Body of pancreas (tissue), 4 donors: ENCODE measurements at places on chromosomes 6 and 20. TPM values are rescaled to one million over a fixed set of nuclear protein-coding genes. Genes with fewer than 3 reads are reported as not detected.
A peak's percentile ranks its signal among the peaks of the same experiment; 100 is the strongest.

- no peak for DNase-seq
- no peak overlapping the region for H3K4me3 ChIP-seq
- no peak overlapping the region for H3K27ac ChIP-seq
- H3K36me3 ChIP-seq, result no peaks in the 10 kb centered on the region
- no peaks in the 10 kb centered on the region for H3K27me3 ChIP-seq
These were observed 430.3 kb upstream of the SULF2 start for GRCh38 chr20:48215536-48215935.

GRCh38 chr6:155493026-155493693 lies 37.5 kb upstream of the NOX3 start:
- no peak for DNase-seq
- H3K4me3 ChIP-seq, result no peak overlapping the region
- no peaks in the 10 kb centered on the region for H3K27me3 ChIP-seq
- H3K27ac ChIP-seq, result no peak overlapping the region

CNR1 gene
- 2.6 TPM for total RNA-seq

LY6G6C gene
- not detected for total RNA-seq

GRCh38 chr6:75800708-75801505 lies 51.9 kb downstream of the MYO6 start:
- H3K27ac ChIP-seq, result no peak overlapping the region
- no peak for DNase-seq
- H3K27me3 ChIP-seq, result no peaks in the 10 kb centered on the region
- H3K4me1 ChIP-seq, result no peaks in the 10 kb centered on the region

DNA sequence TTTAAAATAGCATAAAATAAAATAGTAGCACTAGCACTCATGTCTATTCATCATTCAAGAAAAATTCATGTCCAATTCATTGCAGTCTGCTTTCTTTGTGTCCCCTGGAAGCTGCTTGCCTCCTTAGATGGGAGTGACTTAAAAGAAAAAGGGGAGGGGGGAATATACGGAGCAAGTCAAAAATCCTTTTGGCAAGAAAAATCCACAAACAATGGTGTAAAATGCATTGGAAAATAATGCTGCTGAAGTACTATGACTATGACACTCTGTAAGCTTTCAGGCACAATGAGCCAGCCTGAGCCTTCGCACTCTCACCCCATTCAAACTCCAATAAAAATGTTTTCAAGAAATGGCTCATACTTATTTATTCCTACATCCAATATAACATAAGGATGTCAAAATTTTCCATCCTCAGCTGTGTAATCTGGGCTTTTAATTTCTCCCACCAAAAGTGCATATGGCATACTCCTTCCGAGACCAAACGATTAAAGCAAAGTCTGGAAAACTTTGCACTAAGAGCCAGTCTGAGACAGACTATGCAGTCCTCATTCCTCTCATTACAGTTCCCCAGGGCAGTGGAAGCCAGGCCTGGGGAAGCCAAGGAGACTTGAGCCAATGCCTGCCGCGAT lies 790 bp downstream of the NEDD9 start:
- H3K27me3 ChIP-seq, result no peaks in the 10 kb centered on the region
- H3K36me3 ChIP-seq, result no peaks in the 10 kb centered on the region
- no peak for DNase-seq
- peak overlapping the region; percentile 80 for H3K27ac ChIP-seq
- H3K4me3 ChIP-seq, result peak overlapping the region; percentile 2

DNA sequence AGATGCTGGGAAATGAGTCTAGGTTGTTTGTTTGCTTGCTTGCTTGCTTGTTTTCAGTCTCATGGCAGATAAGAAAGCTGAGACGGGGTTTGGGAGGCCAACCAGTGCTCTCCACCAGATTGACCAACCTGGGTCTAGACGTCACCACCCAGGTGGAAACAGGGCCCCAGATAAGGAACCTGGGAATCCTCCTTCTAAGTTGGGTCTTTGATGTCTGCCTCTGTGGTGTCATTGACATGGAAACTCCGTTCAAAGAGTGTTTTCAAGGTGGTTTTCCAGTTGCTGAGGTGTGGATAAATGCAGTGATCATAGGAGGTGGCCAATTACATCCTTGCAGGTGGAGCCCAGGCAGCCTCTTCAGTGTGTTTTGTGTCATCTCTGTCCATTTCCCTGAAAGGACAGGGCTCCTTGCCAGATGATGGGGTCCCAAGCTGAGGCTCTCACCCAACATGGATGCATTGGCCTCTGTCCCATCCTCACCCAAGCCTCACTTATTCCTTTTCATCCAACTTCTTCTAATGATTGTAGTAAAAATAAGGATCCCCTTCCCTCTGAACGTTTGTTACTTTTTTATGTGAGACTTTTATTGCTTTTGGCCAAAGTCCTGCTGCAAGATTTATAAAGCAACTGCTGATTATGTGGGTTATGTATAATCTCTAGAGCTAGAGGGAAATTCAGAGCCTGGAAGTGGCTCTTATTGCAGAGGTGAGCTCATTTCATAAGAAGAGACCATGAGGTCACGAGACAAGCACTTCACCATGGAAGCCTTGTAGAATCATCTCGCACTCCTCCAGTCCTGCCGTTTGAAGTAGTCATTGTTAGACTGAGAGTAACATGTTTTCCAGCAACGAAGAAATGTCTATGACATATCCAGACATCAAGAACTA lies 32.0 kb upstream of the SYNDIG1 start:
- H3K4me3 ChIP-seq, result no peak overlapping the region
- no peaks in the 10 kb centered on the region for H3K27me3 ChIP-seq
- H3K4me1 ChIP-seq, result no peaks in the 10 kb centered on the region
- no peak overlapping the region for H3K27ac ChIP-seq
- H3K36me3 ChIP-seq, result no peaks in the 10 kb centered on the region

- H3K4me3 ChIP-seq, result peak overlapping the region; percentile 39
- H3K27ac ChIP-seq, result peak overlapping the region; percentile 100
- H3K27me3 ChIP-seq, result no peaks in the 10 kb centered on the region
- H3K36me3 ChIP-seq, result no peaks in the 10 kb centered on the region
These were observed 764 bp downstream of the BAG6 start for GRCh38 chr6:31651602-31652191.

DNA sequence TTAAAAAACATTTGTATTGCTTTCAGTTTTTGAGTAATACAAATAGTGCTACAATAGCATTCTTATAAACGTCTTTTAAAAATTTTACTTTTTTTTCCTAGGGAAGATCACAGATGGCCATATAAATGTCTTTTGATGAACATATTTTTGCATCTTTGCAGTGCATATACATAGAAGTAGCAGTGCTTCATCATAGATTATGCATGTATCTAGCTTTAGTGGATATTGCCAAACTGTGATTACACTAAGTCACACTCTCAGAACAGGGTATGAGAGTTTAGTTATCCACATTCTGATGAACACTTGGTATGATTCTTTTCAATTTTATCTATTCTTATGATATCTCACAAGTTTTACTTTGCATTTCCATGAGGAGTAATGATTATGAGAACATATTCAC lies 99.8 kb upstream of the ASCC3 start:
- H3K27ac ChIP-seq, result no peak overlapping the region
- no peaks in the 10 kb centered on the region for H3K4me1 ChIP-seq
- no peaks in the 10 kb centered on the region for H3K36me3 ChIP-seq

IP6K3 gene
- total RNA-seq, result not detected

MAP1LC3A gene
- 22.4 TPM for total RNA-seq

CST2 gene
- not detected for total RNA-seq

DNA sequence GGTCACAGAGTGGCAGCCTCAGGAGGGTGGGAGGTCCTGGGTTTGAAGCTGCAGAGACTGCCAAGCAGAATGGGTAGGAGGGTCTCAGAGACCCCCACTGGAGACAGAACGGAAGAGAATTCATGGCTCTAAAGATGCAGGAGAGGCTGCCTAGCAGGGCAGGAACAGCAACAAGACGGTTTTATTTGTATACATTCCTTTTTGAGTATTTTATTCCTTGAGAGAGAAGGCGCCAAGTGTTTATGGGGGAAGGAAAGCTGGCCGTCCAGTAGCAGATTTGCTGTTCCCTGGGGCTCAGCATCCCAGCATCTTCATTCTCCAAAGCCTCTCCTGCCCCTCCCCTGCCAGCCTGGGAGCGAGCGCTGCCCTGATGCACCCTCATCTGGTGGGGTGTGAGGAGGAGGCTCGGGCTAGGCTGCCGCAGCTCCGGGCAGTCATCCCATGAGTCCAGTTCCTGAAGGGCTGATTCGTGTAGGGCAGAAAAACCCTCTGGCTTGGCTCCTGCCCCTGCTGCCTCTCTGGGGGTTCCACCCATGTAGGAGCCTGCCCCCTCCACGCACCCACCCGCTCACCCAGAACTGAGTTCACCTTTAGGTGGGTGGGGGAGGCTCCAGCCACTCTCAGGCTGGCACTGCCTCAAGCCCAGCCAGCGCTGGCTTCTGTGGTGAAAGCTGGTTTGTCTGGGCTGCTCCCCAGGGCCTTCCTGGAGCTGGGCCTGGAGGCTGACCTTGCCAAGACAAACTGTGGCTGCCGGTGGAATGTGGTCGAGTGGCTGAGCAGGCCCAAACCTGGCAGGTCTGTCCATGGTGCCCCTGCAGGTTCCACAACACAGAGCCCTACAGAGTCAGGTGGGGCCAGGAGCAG lies 32.4 kb downstream of the CPXM1 start:
- H3K4me3 ChIP-seq, result no peak overlapping the region
- peak; percentile 95 for DNase-seq
- no peaks in the 10 kb centered on the region for H3K27me3 ChIP-seq
- peaks cover 21% of the 10 kb centered on the region for H3K4me1 ChIP-seq
- H3K27ac ChIP-seq, result peak overlapping the region; percentile 71
- no peaks in the 10 kb centered on the region for H3K36me3 ChIP-seq

GRCh38 chr20:5039255-5039657 lies 37.9 kb upstream of the SLC23A2 start:
- H3K36me3 ChIP-seq, result no peaks in the 10 kb centered on the region
- H3K27me3 ChIP-seq, result no peaks in the 10 kb centered on the region
- no peak overlapping the region for H3K27ac ChIP-seq
- H3K4me1 ChIP-seq, result no peaks in the 10 kb centered on the region

GRCh38 chr6:44073612-44074438 lies 53.4 kb downstream of the MRPL14 start:
- no peaks in the 10 kb centered on the region for H3K27me3 ChIP-seq
- H3K4me1 ChIP-seq, result peaks cover 34% of the 10 kb centered on the region
- no peak for DNase-seq
- no peaks in the 10 kb centered on the region for H3K36me3 ChIP-seq

RIPOR2 gene
- total RNA-seq, result 1.6 TPM

DNA sequence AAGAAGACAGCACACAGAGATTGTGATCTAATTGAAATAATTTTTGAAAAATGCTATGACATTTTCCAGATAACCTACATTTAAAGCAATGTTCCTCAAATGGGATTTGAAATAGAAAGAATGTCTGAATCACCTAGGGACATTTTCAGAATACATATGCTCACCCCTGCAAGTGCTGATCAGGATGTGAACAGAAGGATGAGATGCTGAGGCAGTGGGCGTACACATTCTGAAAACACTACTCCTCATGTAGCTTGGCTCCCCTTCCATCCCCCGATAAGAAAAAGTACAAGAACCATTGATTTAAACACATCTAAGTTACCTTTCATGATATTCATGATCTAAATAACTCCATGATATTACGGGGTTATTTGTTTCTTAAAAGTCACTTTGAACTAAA lies 29.9 kb upstream of the HINT3 start:
- H3K36me3 ChIP-seq, result peaks cover 11% of the 10 kb centered on the region
- no peaks in the 10 kb centered on the region for H3K27me3 ChIP-seq
- DNase-seq, result no peak
- H3K4me1 ChIP-seq, result peaks cover 10% of the 10 kb centered on the region

GRCh38 chr6:27156874-27157458 lies 90.5 kb upstream of the PRSS16 start:
- no peak overlapping the region for H3K27ac ChIP-seq
- no peaks in the 10 kb centered on the region for H3K27me3 ChIP-seq
- H3K4me1 ChIP-seq, result peaks cover 20% of the 10 kb centered on the region
- peak overlapping the region; percentile 13 for H3K4me3 ChIP-seq
- H3K36me3 ChIP-seq, result no peaks in the 10 kb centered on the region
- no peak for DNase-seq

- no peak overlapping the region for H3K4me3 ChIP-seq
- H3K27ac ChIP-seq, result no peak overlapping the region
- H3K27me3 ChIP-seq, result no peaks in the 10 kb centered on the region
- no peaks in the 10 kb centered on the region for H3K36me3 ChIP-seq
- DNase-seq, result no peak
These were observed 2.1 kb upstream of the SMLR1 start for GRCh38 chr6:130824978-130825694.

DNA sequence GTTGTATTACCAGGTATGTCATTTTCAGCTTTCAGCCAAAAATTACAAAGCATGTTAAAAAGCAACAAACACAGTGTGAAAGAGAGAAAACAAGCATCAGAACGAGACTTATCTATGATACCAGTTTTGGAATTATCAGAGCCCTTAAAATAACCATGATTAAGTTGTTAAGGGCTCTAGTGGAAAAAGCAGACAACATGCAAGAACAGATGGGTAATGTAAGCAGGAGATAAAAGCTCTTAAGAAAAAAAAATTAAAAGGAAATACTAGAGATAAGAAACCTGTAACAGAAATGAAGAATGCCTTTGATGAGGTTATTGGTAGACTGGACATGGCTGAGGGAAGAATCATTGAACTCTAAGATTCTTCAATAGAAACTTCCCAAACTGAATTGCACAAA lies 127.5 kb upstream of the SCGN start:
- no peak overlapping the region for H3K4me3 ChIP-seq
- no peak for DNase-seq
- no peaks in the 10 kb centered on the region for H3K36me3 ChIP-seq
- no peaks in the 10 kb centered on the region for H3K4me1 ChIP-seq

- peaks cover 11% of the 10 kb centered on the region for H3K36me3 ChIP-seq
- DNase-seq, result no peak
- no peaks in the 10 kb centered on the region for H3K4me1 ChIP-seq
- no peak overlapping the region for H3K27ac ChIP-seq
- H3K27me3 ChIP-seq, result no peaks in the 10 kb centered on the region
- H3K4me3 ChIP-seq, result no peak overlapping the region
These were observed 38.7 kb downstream of the TRAF3IP2 start for GRCh38 chr6:111566873-111567517.

DNA sequence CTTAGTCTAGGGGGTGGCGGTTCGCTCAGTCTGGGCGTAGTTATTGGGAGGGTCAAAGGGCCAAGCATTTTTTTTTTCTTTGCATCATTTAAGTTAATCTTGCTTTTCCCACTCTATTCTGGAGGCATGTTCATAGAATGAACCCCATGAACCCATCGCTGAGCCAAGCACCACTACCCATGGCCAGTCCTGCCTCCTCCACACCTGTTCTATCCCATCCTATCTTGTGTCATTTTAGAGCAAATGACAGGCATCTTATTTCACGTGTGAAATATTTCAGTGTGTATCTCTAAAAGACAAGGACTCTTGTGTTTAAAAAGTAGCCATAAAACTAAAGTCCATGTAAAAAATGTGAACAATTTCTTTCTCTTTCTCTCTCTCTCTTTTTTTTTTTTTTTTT lies 13.9 kb downstream of the SRC start:
- H3K27ac ChIP-seq, result no peak overlapping the region
- H3K36me3 ChIP-seq, result no peaks in the 10 kb centered on the region
- H3K27me3 ChIP-seq, result no peaks in the 10 kb centered on the region

ABHD16B gene
- total RNA-seq, result not detected

CRISP3 gene
- total RNA-seq, result 0.99 TPM

KIAA1755 gene
- total RNA-seq, result 0.99 TPM

GSTA3 gene
- total RNA-seq, result not detected
